Hepatic stellate cell (primary cell): ENCODE measurements at places on chromosomes 16 and 17.

- no peak for DNase-seq
Measured at GRCh38 chr16:69035375-69035774, 70.1 kb upstream of the HAS3 start.

DNA sequence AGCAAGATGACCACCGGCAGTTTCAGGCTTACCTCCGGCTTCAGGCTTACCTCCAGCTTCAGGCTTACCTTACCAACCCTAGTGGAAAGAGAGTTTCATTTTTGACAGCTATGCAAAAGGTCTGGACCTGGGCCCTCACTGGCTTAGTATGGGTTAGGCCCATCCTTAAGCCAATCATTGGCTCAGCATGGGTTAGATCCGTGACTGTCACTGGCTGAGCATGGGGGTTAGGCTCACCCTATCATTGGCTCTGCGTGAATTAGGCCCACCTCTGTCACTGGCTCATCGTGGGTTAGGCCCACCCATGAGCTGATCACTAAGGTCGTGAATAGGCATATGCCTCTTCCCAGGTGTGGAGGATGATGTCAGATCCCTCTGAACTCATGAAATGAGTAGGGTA is 8.1 kb downstream of the NDE1 start:
- no peak for DNase-seq

- peak; percentile 9 for DNase-seq
Measured at GRCh38 chr17:7281953-7282751, 634 bp downstream of the SLC2A4 start.

- DNase-seq, result peak; percentile 71
Measured at GRCh38 chr16:48607056-48607825, 2.7 kb downstream of the N4BP1 start.

DNA sequence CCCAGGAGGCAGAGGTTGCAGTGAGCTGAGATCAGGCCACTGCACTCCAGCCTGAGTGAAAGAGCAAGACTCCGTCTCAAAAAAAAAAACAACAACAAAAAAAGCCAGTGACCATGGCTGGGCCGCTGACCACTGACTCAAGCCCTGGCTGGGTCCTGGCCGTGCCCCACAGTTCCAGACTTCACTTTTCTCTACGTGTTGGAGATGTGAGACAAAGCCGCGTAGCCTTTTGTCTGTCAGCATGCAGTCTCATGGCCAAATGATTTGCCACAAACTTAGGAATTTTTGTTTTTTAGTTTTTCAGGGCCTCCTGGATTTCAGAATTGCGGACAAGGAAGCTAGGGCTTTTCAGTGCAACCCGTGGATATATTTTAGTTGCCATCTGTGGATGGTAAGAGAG is 89.3 kb upstream of the CIBAR2 start:
- DNase-seq, result no peak

- DNase-seq, result no peak
Measured at GRCh38 chr16:9850817-9851216, 331.4 kb downstream of the GRIN2A start.

DNA sequence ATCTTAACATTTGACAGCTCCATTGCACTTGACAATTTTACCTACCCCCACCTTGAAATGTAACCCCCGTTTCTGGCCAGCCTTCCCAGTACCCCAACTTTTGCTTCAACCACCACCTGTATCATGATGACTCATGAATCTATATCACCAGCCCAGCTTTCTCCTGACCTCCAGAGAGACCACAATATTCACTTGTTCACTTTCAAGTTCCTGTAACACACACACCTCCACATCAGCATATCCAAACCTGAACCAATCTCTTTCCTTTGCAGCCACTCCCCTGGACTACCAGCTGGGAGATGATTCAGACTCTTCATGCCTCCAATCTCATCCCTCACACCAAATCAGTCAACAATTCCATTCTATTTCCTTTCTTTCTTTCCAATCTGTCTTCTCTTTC is 8.0 kb downstream of the SMG6 start:
- DNase-seq, result no peak

DNA sequence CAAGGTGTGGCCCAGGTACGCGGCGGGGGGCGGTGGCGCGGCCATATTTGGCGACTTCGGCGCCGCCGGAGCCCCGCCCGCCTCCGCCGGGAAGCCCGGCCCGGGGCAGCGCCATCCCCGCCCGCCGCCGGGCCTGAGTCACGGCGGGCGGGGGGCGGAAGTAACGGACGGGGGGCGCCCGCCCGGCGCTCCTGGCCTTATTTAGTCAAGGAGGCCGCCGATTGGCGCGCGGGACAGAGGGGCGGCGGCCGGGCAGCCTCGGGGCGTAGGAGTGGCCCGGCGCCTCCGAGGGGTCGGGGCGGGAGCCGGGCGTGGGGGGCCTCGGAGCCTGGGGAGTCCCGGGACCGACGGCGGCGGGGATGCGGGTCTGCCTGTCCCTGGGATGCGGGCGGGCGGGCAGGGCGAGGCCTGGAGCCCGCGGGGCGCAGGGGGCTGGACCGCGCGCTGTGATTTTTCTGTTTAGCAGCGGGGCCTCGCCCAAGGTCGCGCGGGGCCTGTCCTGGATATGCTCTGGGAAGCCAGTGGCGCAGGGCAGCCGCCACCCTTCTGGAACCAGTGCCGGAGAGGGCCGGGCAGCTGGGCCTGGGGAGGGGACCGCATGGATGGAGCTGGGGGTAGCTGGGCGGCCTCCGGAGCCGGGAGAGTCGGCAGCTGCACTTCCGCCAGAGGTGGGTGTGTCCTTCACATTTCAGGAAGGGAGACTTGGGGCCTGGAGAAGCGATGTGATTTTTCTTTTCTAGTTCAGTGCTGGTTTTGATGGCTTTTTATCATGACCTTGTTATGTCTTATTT is 2.3 kb upstream of the ACTG1 start:
- peak; percentile 85 for DNase-seq

GRCh38 chr16:47469227-47469626 is 8.1 kb downstream of the PHKB start:
- no peak for DNase-seq

DNA sequence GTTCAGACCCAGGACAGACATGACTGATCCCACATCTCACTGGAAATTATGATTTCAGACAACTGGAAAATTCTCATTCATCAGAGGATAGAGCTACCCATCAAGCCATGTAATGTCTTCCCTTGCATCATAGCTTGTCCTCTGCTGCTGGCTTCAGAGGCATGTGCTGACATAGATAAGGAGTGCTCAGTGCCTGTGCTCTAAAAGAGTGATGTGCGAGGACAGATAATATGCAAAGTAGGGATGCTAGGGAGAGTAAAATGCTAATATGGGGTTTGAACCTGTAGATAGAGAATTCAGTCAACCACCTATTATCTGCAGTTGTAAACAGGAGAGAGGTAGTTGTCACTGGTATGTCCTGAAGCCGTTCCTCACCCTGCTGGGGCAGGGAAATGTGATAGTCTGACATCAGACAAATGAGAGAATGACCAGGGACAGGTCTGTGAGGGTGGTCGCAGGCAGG is 349.7 kb upstream of the CCL2 start:
- DNase-seq, result no peak

GRCh38 chr17:74730491-74731346 is 6.3 kb upstream of the RAB37 start:
- no peak for DNase-seq

GRCh38 chr16:22144520-22144919 is 17.8 kb upstream of the SDR42E2 start:
- no peak for DNase-seq

DNA sequence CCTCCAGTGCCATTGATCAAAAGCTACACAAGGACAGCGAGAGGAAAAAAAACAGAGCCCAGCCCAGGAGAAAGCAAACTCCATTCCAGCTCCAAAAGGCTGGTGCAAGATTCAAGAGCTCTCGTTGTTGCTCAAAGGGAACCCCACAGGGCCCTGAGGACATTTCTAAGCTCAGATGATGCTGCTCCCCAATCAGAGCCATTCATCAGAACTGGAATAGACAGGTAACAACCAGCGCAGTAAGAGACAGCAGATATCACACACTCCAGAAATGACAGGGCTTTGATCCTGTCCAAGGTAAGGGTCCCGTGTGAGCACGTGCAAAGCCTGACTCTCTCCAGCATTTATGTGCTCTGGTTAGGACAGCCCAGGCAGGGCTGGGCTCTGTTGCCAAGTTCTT is 20.1 kb downstream of the PMP22 start:
- no peak for DNase-seq

DNA sequence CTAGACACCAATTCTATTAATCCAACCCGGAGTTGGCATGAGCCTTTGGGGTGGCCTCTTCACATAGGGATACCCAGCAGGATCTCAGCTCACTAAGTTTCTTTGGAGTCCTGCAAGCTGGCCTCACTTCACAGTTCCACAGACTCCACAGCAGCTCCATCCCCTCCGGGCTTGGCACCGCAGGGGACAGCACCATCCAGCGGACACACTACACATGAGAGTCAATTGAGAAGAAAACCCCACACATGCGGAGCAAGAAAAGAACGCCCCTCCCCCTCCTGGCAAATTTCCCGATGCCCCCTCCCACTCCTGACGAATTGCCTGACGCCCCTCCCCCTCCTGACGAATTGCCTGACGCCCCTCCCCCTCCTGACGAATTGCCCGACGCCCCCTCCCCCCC is 31.1 kb downstream of the KLHDC4 start:
- DNase-seq, result no peak

GRCh38 chr17:67517325-67517724 is 140.2 kb downstream of the PITPNC1 start:
- DNase-seq, result no peak

- DNase-seq, result no peak
Measured at GRCh38 chr16:67775273-67775672, 31.1 kb downstream of the RANBP10 start.

- DNase-seq, result peak; percentile 76
Measured at GRCh38 chr17:57861790-57862693, 12.2 kb upstream of the MRPS23 start.

DNA sequence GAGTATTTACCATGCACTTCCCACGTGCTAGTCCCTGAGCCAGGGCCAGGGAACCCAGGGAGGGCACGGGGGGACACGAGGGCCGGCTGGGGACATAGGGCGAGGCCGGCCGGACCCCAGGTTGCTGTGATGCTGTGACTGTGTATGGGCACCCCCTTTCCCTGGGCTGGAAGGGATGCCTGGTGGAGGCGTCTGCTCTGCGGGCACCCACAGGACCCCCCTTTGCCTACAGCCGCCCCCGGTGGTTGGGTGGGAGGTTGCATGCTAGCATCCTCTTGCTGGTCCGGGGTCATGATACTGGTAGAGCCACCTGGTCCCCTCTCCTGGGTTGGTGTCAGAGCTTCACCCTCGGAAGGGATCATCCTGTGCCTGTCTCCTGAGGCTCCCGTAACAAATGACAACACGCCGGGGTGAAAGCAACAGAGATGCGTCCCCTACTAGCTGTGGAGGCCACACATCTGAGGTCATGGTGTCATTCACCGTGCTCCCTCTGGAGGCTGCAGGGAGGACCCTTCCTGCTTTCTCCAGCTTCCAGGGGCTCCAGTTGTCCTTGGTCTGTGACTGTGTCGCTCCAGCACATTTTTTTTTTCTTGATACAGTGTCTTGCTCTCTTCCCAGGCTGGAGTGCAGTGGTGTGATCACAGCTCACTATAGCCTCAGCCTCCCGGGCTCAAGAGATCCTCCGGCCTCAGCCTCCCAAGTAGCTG is 3.1 kb upstream of the CIAO3 start:
- DNase-seq, result no peak

DNA sequence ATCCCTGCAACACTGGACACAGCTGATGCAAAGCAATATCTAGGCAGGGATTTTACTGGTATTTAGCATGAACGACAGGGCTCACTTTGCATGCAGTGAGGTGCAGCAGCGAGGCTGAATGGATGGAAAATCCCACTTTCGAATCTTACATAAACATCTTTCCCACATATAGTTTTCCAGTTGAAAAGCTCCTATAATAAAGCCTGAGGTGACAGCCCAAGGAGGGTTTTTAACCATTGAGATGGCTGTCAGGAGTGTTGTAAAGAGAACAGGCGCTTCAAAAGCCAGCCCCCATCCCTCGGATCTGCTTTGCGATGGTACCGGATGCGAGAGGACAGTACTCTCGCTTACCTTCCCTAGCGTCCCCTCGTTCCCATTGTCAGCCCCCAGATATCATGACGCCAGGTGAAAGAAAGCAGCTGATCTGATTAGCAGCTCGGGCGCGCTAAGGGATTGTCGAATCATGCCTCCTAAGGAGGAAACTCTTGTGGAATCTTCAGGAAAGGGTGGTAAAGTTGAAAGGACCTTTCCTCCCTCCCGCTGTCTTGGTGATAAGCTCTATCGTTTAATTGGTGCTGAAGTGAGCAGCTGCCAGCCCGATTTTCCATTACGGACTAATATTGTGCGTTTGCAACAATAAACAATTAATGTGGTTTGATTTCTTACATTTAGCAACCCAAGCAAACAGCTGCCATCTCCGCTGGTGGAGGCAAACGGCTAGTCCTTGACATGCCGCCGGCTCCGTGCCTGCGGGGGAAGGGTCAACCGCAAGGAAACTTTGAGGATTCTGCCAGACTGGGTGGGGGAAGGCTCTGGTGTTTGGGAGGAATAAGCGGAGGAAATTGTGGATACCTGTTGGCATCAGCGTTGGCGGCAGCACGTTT is 1.8 kb downstream of the CDH8 start:
- no peak for DNase-seq

DNA sequence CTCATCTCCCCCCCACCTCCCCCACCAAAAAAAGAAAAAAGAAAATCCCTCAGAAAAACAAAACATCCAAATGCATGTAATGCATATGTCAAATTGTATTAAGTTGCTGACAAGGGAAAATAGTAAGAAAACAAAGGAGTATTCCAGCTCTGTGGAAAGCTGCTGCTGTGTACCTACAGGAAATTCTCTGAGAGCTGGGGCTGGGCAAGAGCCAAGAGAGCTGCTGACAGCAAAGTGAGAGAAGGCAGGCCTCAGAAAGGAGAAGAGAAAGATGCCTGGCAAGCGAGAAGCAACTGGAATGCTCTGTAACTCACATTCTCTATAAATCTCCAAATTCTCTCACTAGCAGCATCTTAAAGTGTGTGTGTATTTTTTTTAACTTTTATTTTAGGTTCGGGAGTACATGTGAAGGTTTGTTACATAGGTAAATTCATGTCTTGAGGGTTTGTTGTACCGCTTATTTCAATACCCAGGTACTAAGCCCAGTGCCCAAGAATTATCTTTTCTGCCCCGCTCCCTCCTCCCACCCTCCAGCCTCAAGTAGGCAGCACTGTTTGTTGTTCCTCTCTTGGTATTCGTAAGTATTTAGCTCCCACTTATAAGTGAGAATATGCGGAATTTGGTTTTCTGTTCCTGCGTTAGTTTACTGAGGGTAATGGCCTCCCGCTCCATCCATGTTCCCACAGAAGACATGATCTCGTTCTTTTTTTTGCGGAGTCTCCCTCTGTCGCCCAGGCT is 24.4 kb downstream of the CNTROB start:
- peak; percentile 37 for DNase-seq
